ENCODE measurements at places on chromosomes 5 and 9.

DNA sequence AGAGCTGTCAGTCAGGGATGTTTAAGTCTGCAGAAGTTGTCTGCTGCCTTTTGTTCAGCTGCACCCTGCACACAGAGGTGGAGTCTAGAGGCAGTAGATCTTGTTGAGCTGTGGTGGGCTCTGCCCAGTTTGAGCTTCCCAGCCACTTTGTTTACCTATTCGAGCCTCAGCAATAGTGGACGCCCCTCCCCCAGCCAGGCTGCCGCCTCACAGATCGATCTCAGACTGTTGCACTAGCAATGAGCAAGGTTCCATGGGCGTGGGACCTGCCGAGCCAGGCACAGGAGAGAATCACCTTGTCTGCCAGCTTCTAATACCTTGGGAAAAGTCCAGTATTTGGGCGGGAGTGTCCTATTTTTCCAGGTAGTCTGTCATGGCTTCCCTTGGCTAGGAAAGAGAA lies 225.1 kb upstream of the RASA1 start:
- no peak for DNase-seq

GRCh38 chr5:164097749-164098148 lies 592.3 kb downstream of the MAT2B start:
- DNase-seq, result no peak

DNA sequence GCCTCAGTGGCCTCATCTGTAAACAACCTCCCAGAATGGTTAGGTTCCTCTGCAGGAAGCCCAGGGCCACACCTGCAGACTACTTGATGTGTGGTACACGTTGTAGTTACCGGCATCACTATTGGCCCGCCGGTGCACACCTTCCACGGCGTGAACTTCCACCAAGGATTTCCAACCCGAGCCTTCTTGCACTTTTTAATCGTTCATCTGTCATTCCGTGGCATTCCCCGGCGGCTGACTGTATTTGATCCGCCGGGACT lies 5.3 kb upstream of the TRIM41 start:
- no peak for DNase-seq

DNA sequence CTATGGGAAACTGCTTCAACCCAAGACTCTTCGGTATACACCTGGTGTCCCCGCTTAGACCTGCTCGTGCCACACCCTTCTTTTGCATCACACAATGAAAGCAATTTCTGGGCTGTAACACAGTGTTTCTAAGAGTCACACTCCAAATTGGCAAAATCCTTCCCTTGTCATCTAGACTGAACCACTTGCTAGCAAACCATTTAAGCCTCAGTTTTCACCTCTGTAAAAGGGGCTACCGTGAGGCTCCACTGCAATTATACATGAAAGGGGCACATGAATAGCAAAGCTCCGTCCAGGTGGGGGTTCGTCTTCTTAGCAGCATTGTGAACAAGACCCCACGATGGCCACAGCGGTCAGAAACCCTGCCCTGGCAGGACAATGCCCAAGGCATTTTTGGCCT lies 166.8 kb downstream of the PAX5 start:
- no peak for DNase-seq

GRCh38 chr5:149640350-149640999 lies 59.2 kb downstream of the ARHGEF37 start:
- DNase-seq, result no peak

GRCh38 chr5:6791031-6791430 lies 77.8 kb downstream of the TENT4A start:
- DNase-seq, result no peak

DNA sequence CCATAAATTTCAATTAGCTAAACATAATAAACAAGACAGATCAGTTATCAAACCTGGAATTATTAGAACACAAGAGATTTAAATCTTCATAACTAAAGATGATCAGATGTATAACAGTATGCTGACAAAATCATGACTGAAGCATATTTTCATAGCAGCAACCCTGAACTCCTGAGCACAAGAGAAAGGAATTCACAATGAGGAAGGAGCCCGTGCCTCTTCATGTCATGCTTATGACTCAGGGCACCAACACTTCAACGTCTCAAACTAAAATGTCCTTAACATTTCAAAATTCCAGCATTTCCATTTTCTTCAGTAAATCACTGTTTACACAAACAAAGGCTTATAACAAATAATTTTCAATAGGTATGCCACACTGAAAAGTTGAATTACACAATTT lies 6.7 kb downstream of the AP3B1 start:
- no peak for DNase-seq

GRCh38 chr9:12748016-12748415 lies 26.8 kb upstream of the LURAP1L start:
- no peak for DNase-seq

DNA sequence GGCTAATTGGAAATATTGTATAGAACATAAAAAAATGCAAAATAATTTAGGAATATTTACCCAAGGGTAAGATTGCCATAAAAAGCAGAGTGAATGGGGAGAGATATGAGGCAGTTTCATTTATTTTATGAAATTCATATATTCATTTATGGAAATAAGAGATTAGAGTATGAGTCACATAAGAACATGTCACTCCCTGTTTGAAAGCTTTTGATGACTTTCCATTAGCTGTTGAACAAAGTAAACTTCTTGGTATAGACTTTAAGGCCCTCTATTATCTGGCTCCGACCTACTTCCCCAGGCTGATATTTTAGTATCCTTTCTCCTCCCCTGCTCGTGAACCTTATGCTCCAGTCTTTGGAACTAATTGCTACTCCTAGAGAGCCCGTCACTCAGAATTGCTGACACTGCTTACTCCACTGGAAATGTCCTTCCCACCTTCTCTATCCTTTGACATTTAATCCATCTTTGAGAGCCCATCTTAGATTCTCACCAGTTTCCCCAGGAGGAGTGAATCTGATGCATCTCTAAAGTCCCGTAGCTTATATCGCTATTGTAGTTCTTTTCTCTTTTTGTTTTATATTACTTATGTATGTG lies 8.9 kb upstream of the ACTBL2 start:
- DNase-seq, result no peak

DNA sequence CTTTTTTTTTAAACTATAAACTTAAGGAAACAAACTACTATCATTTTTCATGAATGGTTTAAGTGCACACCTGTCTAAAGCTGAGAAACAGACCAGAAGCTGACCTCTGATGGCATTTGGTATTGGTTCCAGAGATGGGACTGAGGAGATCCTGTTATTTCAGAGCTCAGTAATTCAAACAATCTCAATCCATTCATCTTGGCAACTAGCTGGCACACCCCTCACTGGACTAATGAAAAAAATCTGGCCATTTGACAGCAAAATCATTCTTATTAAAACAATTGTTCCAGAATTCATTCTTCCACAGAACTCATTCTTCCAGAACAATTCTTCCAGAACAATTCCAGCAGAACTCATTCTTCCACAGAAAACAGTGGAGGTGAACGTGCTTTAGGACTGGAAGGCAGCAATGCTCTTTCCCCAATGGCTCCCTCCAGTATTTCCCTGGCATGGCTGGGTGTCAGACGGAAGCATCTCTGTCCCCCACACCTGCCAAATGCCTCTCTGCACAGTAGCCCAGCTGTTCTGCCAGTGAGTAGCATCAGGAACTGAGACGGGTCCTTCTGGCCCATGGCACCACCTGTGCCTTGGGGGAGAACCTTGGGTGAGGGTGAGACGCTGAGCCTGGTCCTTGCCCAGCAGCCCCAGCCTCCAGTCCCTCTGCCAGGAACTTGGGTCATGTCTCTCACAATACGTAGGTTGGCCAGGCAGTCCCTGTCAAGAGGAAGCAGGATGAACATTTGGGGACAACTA lies 87.5 kb upstream of the EQTN start:
- no peak for DNase-seq

DNA sequence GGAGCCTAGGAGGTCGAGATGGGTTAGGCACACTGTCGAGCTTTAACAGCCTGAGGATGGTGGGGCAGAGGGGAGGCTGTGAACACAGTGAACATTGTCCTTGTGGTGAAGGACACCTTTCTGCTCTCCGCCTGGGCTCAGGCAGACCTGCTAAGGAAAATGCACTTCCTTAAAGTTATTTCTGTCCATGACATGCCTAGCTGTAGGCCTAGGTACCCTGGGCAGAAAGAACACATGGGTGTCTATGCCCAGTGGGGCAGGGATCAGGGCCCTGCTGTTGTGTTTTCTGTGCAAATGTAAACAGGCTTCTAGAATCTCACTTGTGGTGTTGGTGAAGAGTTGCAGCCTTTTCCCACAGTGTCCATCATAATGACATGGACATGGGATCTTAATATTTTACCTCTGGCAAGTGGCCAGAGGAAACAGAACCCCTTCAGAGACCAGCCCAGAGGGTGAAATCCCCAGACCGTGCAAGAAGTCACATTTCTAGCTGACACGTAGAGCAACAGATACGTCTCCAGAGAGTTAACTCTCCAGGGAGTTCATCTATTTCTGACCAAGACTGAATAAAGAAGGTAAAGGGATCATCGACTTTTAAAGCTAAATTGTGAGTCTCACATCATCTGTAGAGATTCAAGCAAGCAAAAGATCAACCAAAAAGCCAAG lies 79.2 kb downstream of the C9orf152 start:
- no peak for DNase-seq

DNA sequence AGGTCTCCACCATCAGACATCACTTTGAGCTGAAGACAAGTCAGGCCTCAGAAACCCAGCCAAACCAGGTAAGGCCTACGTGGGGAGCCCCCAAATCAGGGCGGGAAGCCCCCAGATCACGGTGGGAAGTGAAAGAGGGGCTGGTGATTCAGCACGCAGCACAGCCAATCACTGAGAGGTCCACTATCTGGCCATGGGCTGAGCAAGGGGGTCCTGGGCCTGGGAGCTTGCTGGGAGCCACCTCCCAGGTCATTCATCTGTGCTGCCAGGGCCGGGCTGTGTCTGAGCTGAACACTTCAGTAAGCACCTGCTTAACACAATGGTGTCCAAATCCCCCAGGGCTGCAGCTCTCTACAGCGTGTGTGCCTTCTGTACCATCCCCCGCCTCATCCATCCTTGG lies 15.5 kb downstream of the MED10 start:
- no peak for DNase-seq

- DNase-seq, result no peak
These were observed 52.5 kb downstream of the SH3GL2 start for GRCh38 chr9:17631396-17631795.

DNA sequence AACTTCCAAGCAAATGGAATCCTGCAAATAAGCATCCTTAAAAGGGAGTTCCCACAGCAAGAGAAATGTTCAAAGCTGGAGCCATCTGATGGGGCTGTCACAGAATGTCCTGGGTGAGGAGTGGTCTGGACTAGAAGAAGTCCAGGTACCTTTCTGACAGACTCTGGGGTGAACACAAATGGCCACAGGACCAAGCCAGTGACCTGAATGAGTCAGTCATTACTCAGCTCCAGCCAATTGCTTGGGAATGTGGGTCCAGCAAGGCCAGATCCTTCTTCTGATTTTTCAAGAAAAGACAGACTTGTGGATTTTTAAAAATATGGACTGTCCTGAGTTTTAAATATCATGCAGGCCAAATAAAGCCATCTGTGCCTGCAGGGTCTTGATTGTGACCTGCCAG lies 30.1 kb downstream of the GALNT10 start:
- DNase-seq, result no peak

- no peak for DNase-seq
These were observed 2.5 kb upstream of the GM2A start for GRCh38 chr5:151250346-151251000.

GRCh38 chr9:76302543-76302942 lies 91.7 kb downstream of the RFK start:
- no peak for DNase-seq

GRCh38 chr9:120891245-120891883 lies 14.4 kb upstream of the PHF19 start:
- no peak for DNase-seq

DNA sequence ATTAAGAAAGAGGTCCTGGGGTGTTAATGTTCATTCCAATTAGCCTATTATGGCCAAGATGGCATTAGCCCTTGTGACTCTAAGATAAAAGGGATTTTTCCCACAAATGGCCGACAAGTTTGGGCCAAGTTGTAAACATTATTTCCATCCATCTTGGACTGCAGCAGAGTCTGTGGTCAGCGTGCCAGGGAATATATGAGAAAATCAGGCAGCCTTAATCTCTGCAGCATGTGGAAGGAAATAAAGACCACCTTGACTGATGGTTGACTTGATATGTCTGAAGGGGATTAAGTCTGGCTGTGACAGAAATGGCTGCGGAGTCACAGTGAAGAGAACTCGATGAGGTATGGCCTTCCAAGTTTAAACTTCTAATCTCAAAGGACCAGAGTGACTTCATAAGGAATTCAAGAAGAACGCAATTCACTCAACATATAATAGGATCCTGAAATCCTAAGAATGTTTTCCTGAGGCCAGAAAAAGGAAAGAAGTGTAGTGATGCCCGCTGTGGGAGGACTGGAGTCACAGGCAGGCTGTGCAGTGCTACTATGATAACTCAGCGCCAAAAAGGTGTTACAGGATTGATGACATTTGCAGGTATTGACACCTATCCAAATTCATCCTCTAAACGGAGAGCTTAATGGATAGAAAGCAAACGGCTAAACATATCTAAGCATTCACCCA lies 287.1 kb downstream of the SEC61B start:
- DNase-seq, result no peak

DNA sequence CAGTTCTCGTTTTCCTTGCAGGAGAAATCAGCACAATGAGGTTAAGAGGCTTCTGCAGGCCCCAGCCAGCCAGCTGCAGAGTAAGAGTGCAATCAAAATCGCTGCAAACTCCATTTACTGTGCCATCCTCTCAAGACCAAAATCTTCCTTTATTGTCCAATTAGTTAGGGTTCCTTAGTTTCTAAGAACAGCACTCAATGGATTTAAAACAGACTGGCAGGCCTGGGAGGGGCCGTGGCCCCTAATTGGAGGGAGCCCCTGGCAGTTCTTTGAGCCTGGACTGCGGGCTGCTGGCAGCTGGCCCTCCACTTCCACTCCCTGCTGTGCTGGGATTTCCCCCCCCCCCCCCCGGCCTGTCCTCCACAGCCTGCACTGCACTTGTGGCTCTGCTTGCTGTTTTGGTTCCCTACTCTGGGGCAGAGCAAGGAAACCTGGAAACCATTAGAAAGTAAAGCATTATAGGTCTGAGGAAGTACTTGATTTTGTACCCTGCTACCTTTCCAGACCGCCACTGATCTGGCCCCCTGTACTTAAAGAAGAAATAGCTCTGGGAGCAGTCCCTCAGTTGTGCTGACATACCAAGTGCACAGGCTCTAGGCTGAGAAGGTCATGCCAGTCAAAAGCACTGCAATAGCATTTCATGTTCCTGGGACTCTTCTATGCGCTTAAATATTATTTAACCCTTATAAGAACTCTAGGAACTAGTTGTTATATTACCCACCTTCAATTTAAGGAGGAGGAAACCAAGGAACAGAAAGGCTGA lies 129.0 kb downstream of the APBA1 start:
- DNase-seq, result no peak

DNA sequence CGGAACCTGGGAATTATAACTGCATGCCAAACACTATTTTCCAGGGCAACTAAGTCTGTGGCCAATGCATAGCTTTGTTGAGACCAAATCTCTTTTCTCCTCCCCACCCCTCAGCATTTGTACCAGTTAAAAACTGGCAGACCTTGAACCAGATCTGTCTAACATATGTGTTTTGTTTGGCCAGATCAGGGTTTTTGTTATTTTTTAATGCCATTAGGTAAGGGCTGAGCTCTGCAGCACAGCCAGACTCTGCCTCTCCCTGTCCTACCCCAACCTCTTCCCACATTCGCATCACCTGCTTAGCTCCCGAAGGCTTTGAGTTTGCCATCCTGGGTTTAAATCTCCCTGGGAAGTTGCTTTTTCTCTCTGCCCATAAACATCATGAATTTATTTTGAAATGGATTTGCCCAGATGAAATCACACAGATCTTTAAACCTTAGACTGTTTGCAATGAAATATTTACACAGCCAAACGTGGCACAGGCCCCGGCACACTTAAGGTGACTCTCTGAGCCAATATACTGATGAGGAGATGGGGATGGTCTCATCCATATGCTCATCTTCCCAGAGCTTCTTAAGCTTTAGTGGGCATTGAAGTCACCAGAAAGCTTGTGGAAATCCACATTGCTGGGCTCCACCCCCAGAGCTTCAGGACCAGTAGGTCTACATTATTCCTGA lies 54.0 kb upstream of the ALDH1B1 start:
- peak; percentile 21 for DNase-seq

Data from NCI-H446 (cell line).